ENCODE measurements at places on chromosomes 7 and 10. TPM values are rescaled to one million over a fixed set of nuclear protein-coding genes. Genes with fewer than 3 reads are reported as not detected.

DNA sequence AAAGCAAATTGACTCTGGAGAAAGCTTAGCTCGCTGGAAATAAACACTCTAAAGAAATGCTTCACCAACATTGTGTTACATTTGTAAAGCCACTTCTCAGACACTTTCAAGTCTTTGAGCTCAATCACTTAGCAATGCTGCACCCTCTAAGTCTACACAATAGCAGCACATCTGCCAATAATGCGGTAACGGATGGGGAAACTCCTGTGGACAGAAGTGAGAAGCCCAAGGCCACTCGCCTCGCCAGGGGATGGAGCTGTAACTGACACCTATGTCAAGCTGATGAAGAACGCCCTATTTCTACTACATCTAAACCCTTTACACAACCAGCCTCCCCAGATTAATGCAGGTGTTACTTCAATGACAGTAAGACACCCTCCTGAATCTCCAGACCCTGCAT, 167.7 kb downstream of the SFMBT2 start:
- DNase-seq, result no peak

DNA sequence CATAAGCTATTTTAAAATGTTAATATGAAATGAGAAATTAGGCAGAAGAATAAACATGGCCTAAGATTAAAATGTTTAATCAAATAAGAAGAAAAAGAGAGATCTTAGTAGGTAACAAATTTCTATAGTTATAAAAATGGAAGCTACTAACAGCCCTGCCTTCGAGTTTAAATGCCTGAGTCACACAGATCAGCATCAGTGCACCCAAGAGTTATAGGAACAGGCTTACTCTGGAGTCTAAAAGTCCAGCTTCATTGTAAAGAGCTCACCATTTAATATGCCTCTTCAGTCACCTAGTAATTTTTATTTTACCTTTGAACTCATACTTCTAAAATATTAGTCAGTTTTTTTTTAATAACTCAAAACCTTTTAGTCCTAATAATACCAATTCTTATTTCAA, 52.6 kb downstream of the BRI3 start:
- DNase-seq, result no peak

Gene CPA1
- total RNA-seq, result 0.30 TPM

Gene CRYGN
- 10.3 TPM for total RNA-seq

Gene BMPR1A
- 84.0 TPM for total RNA-seq

GRCh38 chr10:82691211-82691610, 816.2 kb downstream of the NRG3 start:
- DNase-seq, result no peak

Gene ZFAND4
- 26.0 TPM for total RNA-seq

Gene MRC1
- total RNA-seq, result 23.1 TPM

Gene NXPH1
- 60.7 TPM for total RNA-seq

DNA sequence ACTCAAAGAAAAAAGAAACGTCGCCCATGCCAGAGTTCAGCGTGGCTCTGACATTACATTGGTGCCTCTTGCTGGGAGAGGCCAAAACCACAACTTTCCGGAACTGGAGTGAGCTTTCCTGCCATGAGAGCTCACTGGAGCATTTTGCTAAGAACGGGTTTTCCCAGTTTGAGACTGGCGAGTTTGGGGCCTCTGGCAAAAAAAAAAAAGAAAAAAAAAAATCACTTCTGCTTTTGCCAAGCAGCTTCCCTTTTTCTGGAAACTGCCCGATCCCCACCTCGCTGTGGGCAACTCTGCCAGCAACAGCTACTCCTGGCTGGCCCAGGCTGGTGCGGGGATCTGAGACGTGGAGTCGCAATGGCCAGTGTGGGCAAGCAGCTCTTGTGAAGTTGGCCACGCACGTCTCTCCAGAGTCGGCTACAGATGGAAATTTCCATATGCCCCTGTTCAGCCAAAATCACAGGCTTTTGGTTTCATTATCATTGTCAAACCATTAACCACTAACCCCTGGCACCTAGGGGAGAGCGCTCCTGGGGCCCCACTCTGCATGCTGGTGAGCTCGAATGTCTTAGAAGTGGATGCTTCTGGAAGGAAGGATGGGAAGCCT, 25.7 kb downstream of the PRKAG2 start:
- no peak for DNase-seq

Gene MKRN1
- 102 TPM for total RNA-seq

Data from spinal cord (tissue), 10 donors.